ENCODE measurements at places on chromosomes 12 and 14. TPM values are rescaled to one million over a fixed set of nuclear protein-coding genes. Genes with fewer than 3 reads are reported as not detected.

The OAS1 gene
- 1.8 TPM for total RNA-seq

- H3K36me3 ChIP-seq = no peaks in the 10 kb centered on the region
- no peak for DNase-seq
- no peaks in the 10 kb centered on the region for H3K27me3 ChIP-seq
- no peak overlapping the region for H3K27ac ChIP-seq
- H3K4me3 ChIP-seq = no peak overlapping the region
- no peaks in the 10 kb centered on the region for H3K4me1 ChIP-seq
These were observed 40.2 kb downstream of the CYP46A1 start for GRCh38 chr14:99724196-99724891.

- H3K27ac ChIP-seq = no peak overlapping the region
- DNase-seq = no peak
- H3K27me3 ChIP-seq = no peaks in the 10 kb centered on the region
- H3K36me3 ChIP-seq = no peaks in the 10 kb centered on the region
- H3K4me1 ChIP-seq = no peaks in the 10 kb centered on the region
- no peak overlapping the region for H3K4me3 ChIP-seq
These were observed 435.7 kb downstream of the CCER1 start for GRCh38 chr12:90519285-90519684.

DNA sequence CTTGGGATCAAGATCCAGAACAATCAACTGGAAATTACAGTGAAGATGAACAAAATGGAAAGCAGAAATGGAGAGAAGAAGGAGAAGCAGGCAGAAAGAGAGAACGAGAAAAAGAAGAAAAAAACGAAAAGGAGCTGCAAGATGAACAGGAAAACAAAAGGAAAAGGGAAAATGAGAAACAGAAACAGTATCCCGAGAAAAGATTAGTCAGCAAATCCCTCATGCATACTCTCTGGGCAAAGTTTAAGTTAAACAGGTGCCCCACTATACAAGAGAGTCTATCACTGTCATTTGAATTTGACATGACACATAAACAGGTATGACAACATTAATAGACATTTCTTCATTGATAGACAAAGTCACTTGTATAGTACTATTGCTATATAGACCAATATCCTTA is 5.0 kb downstream of the NANOGNB start:
- H3K4me3 ChIP-seq = no peak overlapping the region
- H3K36me3 ChIP-seq = no peaks in the 10 kb centered on the region
- H3K4me1 ChIP-seq = no peaks in the 10 kb centered on the region

DNA sequence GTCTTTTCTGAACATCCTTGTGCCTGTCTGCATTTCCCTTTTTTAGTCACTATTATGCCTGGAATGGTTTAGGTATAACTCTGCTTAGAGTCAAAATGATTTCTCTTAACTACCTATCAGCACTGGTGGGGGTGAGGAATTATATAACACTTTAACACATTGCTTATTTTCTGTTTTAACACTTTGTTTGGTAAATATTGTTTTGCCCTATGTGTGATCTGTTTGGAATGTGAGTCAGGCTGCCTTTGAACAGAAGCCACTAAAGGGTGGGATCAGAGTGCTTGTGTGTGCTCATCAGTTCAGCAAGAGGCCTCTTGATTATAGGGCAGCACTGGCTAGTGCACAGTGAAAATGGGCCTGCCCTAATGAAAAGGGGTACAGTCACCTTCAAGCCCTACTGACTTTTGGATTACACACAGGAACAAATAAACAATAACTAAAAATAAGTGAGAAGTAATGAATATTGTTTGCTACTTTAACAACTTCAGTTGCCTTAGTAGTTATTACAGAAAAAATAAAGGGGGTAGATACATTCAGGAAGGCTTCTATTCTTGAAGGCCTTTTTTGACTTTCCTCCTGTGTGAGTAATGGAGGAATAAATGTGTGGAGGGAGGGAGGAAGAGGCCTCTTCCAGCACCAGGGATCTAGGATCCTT is 23.2 kb downstream of the NGDN start:
- H3K27me3 ChIP-seq = no peaks in the 10 kb centered on the region
- H3K36me3 ChIP-seq = no peaks in the 10 kb centered on the region
- no peaks in the 10 kb centered on the region for H3K4me1 ChIP-seq
- no peak for DNase-seq
- no peak overlapping the region for H3K27ac ChIP-seq
- H3K4me3 ChIP-seq = no peak overlapping the region

Measured in gastrocnemius medialis (tissue), 4 donors.